Stimulated activated CD8-positive, alpha-beta memory T cell treated with anti-CD3 and anti-CD28 coated beads, Interleukin-4, amount 100 ng/mL, for 1 hour (primary cell): ENCODE measurements at places on chromosomes 12 and 14.

DNA sequence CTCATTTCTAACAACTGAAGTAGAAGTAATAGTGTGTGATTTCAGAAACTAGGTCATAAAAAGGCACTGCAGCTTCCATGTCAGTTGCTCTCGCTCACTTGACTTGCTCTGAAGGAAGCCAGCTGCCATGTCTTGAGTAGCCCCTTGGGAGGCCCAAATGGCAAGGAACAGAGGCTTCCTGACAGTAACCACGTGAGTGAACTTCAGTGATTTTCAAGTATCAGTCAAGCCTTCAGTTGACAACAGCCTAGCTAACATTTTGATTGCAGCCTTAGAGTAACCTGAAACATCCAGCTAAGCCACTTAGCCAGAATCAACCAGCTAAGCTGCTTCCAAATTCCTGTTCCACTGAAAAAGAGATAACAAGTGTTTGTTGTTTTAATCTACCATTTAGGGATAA is 26.7 kb downstream of the TOGARAM1 start:
- no peak for DNase-seq

DNA sequence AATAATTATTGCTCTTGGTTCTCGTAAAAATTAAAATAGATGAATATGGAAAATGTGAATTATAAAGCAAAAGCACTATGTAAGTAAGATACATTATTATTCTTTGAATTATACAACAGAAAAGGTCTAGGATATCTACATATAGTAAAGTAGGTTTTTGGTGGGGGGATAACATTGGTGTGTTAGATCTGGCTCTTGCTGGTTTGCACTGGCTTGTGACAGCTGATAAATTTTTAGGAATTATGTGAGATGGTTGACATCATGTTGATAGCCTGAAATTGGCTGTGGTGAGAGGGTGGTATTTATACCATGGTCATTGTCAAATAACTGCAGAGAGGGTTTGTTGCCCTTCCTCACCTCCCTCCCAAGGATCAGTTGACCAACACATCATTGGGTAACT is 50.7 kb upstream of the BTG1 start:
- no peak for DNase-seq

- DNase-seq: no peak
Measured at GRCh38 chr14:50030036-50030435, 86.3 kb downstream of the VCPKMT start.

- no peak for DNase-seq
Measured at GRCh38 chr12:129052373-129052772, 199.1 kb downstream of the GLT1D1 start.

- no peak for DNase-seq
Measured at GRCh38 chr12:74945771-74946198, 263.9 kb downstream of the KCNC2 start.
